ENCODE measurements at places on chromosomes 1 and 21.
A peak's percentile ranks its signal among the peaks of the same experiment; 100 is the strongest.

GRCh38 chr1:70348399-70349165 lies 5.9 kb downstream of the ANKRD13C start:
- no peak for DNase-seq

DNA sequence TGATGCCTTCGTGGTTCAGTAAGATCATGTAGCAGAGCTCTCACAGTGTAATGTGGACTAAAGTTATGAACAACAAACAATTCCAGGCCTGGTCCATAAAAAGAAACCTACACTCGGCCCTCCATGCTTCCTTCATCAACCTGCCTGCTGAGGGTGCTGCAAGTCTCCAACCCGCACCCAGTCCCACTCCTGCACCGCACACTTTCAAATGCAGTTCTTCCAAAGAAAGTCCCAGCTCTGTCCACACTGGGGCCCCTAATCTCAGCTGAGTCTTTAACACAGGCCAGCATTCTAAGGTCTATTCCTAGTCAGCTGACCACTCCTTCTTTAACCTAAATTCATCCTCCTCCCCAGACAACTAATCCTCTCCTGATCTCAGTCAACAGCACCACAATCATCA lies 71.5 kb upstream of the NR5A2 start:
- DNase-seq = no peak

GRCh38 chr21:45040157-45040711 lies 34.1 kb upstream of the ADARB1 start:
- DNase-seq = no peak

DNA sequence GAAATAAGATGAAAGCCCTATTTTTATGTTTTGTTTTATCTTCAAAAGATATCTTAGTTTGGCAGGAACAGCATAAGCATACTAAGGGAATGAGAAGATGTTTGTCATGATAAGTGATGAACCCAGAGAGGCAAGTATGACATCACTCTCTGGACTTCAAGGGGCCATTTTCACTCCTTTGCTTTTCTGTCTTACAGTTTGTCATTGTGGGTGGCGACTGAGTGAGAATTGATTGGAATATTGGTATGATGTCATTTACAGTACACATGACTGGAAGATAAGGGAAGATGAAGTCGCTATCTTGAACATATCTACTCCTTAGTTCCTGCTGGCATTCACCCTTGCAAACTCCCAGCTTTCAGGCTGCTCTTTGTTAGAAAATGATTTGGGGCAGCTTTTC lies 258.1 kb upstream of the RAB4A start:
- no peak for DNase-seq

DNA sequence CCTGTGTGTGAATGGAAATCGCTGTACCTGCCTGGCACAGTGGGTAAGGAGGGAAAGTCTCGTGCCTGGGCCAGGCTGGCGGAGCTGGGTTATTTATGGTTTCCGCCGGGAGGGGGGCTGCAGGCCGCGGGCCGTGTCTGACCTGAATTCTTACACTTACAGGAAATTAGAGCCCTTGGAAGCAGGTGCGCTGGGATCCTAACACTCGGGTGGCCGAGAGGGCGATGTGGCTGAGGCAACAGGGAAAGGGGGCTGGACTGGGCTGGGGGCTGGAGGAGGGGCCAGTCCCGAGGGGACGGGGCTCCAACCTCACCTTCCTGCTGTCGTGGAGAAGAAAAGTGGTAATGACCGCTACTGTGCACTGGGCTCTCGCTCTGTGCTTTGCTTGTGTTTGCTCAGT lies 109.4 kb upstream of the WNT4 start:
- no peak for DNase-seq

- no peak for DNase-seq
Observed at GRCh38 chr1:117312453-117313138, 54.7 kb upstream of the MAN1A2 start.

DNA sequence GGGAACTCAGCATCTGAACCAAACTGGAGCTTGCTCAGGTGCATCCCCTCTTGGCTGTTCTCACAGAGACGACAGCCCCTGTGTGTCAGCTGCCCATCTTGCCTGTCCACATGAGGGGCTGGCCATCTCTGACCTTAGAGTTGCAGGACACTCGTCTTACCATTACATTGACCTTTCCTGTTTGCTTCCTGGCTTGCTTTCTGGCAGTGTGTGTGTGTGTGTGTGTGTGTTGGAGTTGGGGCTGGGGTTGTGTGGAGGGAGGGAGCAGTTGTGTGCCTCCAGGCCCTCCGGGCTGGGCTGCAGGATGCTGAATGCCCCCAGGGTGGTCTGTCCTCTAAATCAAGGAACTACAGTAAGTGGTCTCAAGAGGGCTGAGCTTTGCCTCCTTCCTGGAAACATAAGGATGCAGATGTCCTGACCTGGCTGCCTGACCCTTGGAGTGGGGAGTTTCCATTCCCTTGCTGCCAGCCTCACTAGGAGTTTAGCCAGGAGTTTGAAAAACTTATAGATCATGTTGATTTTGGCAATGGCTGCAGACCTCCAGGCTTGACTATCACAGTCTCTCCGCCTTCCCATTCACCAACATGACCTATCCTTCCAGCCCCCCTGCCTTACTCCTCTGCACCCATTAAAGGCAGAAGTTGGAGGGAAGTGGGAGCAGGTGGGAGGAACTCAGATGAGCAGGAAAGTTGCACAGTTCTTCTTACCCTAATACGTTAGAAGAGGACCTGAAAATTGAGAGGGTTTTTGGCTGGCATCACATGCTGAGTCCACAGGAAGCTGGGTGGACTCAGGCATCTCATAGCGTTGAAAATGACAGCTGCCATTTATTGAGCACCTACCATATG lies 19.0 kb downstream of the RASSF5 start:
- no peak for DNase-seq

GRCh38 chr21:38156200-38156599 lies 100.6 kb upstream of the KCNJ15 start:
- no peak for DNase-seq

DNA sequence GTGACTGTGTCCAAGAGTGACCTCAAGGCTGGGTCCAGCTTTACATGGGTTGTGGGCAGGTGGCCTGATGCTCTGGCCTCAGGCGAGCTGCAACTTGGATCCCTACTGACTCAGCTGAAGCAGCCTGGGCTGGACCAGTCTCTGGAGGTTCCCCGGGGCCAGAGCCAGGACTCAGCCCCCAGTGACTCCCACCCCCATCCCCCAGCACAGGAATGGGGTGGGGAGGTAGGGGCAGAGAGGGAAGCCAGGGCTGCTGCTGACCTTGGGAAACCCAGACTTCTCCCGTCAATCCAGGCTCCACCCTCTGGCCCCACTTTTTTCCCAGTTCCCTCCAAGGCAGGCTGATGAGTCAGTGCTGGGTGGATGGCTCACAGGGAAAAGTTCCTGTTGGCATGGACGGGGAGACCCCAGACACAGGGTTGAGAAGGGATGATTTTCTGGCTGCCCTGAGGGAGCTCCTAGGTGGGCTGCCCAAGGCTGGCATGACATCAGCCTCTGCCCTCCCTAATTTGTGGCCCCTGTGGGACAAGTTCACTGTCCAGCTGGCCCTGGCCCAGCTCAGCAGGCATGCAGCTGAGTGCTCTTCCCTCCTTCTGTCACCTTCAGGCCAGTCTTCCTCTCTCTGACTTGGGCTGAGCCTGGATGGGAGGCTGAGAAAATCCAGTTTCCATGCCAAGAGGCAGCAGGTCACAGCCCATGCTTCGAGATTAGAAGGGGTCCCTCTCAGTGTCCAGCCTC lies 2.2 kb downstream of the ZC3H12A start:
- no peak for DNase-seq

- DNase-seq = no peak
Observed at GRCh38 chr1:184022668-184023067, 14.9 kb downstream of the COLGALT2 start.

DNA sequence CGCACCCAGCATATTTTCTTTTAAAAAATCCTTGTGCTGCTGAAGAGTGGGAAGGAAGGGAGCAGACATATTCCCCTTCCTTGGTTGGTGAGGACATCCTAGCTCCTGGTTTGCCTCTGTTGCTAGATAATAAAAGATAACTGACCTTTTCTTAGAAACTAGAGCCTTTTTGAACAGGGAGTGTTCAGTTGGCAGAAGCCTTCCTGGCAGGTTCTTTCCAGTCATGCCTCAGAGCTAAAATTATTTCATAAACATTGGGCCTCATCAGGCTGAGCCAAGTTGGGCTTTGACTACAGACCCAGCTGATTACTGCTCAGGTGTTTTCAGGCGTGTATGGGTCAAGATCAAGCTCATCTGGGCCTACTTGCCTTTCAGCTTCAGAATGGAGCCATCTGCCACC lies 22.7 kb upstream of the SH3BGRL3 start:
- no peak for DNase-seq

DNA sequence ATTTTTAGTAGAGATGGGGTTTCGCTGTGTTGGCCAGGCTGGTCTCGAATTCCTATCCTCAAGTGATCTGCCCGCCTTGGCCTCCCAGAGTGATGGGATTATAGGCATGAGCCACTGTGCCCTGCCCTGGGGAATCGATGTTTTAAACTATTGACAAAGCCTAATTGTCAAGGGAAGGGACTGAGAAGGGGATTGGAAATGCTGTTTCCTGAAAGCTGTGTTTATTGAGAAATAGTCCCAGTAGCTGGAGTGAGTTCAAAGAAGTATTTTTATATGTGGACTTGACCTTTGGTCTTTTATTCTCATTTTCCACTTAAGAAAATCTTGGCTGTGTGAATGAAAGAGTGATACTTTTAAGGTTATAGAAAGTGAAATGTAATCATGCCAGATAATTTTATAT lies 47.5 kb downstream of the KIF1B start:
- DNase-seq = no peak

DNA sequence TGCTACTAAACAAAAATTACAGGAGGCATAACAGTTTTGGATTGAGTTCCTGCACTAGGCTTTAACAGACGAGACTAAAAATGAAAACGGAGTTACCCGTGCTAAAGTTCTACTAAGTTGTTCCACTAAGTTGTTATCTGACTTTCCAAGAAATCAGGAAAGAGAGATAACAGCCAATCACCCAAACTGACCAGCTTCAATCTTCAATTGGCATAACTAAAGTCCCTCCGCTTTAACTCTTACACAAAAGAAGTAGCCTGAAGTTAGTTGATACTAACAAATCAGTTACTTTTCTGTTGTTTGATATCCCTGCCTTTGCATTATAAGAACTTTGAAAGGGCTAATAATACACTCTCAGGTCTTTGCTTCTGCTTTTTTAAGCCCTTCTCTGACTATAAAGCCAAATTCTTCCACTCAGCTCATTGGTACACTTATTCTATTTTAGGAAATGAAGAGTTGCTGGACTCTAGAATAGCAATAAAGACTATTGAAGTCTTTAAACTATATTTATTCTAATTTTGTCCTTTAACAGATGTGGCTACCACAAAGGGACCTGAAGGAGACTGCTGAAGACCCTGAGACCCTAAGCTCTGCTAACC lies 61.3 kb downstream of the TESK2 start:
- no peak for DNase-seq

- DNase-seq = no peak
Observed at GRCh38 chr1:89356658-89357400, 7.0 kb upstream of the GBP6 start.

DNA sequence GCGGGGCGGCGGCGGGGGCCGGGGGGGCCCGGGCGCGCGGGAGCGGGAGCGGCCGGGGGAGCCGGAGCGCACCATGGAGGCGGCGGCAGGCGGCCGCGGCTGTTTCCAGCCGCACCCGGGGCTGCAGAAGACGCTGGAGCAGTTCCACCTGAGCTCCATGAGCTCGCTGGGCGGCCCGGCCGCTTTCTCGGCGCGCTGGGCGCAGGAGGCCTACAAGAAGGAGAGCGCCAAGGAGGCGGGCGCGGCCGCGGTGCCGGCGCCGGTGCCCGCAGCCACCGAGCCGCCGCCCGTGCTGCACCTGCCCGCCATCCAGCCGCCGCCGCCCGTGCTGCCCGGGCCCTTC lies 546 bp downstream of the SKI start:
- DNase-seq = no peak

DNA sequence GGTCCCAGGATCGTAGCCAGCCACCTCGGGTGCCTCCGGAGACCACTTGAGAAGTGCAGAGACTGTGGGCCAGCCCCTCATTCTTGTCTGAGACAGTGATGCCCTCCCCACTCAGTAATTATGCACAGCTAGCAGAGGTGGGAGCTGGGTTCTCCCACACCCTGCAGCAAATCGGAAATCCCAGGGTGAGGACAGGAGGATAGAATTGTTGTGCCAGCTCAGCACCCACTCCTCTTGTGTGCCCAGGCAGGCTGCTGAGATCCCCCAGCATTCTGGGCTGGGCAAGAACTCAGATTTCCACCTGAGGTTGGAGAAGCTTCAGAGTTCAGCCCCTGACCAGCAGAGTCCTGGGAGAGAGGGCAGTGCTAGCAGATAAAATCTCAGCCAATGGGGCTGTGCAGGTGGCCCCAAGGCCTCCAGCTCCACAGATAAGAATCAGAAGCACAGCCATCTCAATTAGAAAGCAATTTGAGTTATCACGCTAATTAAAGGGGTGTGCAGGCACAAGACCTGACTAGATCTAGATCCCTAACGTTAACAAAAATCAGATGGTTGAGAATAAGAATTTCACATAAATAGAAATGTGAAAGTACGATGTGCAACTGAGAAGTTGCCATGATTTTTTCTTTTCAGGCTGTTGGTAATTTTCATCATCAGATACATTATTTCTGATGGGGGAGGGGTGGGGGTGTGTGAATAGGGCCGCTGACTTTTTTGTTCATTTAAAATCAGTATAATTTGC lies 45.5 kb upstream of the IRF2BP2 start:
- DNase-seq = no peak

DNA sequence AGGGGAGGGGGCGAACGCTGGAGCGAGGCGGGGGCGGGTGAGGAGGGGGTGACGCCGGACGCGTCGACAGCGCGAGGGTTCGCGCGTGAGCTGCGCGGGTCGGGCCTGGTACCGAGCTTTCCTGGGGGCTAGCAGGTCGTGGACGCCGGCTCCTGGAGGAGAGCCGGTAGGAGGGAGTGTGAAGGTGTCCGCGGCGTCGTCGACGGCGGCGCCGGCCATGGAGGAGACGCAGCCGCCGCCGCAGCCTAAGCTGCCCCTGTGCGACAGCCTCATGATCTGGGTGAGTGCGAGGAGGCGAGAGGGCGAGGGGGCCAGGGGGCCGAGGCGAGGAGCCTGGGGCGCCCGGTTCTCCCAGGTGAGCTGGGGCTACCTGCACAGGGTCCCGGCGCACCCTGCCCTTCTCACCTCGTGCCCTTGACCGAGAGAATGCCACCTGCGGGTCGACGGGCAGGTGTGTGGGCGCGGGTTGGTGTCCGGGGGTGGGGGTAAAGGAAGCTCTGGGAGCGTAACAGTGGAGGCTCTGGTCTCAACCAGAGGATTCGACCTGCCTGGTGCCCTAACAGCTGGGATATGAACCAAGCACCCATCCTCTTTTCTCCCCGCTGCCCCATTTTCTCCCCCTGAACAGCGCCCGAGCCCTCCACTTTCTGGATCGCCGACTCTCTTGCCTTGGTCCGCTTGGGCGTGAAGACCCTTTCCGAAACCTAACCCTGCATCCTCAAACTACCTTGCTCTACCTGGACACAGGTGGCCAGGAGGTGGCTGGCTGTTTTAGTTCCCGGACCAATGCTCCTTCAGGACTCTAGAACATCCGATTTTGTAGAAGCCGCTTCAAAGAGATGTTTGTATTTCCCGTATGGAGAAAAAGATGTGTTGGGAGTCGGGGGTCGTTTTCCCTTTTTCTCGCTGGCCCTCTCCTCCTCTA lies at the start of gene HOOK1:
HOOK1 (plus strand) TSS at position 49 of the 925 bp plus-strand sequence; CDS start at position 218, 169 bp downstream.
- DNase-seq = peak; percentile 16

GRCh38 chr1:151841141-151841540 lies 1.5 kb upstream of the C2CD4D start:
- peak; percentile 31 for DNase-seq
